Mucosa of gallbladder (tissue), 1 donor: ENCODE measurements at places on chromosomes 16 and 17. TPM values are rescaled to one million over a fixed set of nuclear protein-coding genes. Genes with fewer than 3 reads are reported as not detected.

The KRTAP16-1 gene
- total RNA-seq, result not detected

The DDX19B gene
- 23.9 TPM for total RNA-seq

GRCh38 chr17:36629970-36630502, 28.7 kb downstream of the MRM1 start:
- DNase-seq, result no peak

GRCh38 chr17:18280766-18281371, 20.4 kb downstream of the MIEF2 start:
- no peak for DNase-seq

The PRR15L gene
- total RNA-seq, result 109 TPM

The CASKIN1 gene
- 0.58 TPM for total RNA-seq

GRCh38 chr17:7124923-7125322, 10.3 kb upstream of the ASGR2 start:
- DNase-seq, result no peak

The MT1G gene
- total RNA-seq, result 55.2 TPM

DNA sequence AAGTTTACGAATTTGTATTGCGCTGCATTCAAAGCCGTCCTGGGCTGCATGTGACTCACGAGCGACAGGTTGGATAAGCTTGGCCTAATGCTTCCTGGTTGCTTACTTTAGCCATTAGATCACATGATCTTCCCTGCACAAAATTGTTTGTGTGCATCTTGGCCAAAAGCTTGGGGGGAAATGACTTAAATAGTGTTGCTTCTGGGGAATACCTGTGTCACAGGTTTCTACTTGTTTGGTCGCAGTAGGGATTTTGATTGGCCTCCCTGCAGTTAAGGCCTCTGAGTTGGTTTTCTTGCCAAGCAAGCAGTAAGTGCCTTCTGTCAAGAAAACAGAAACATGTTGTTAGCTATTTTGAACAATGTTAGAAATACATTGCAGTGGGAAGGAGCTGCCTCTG, 39.6 kb upstream of the DUSP14 start:
- DNase-seq, result no peak

DNA sequence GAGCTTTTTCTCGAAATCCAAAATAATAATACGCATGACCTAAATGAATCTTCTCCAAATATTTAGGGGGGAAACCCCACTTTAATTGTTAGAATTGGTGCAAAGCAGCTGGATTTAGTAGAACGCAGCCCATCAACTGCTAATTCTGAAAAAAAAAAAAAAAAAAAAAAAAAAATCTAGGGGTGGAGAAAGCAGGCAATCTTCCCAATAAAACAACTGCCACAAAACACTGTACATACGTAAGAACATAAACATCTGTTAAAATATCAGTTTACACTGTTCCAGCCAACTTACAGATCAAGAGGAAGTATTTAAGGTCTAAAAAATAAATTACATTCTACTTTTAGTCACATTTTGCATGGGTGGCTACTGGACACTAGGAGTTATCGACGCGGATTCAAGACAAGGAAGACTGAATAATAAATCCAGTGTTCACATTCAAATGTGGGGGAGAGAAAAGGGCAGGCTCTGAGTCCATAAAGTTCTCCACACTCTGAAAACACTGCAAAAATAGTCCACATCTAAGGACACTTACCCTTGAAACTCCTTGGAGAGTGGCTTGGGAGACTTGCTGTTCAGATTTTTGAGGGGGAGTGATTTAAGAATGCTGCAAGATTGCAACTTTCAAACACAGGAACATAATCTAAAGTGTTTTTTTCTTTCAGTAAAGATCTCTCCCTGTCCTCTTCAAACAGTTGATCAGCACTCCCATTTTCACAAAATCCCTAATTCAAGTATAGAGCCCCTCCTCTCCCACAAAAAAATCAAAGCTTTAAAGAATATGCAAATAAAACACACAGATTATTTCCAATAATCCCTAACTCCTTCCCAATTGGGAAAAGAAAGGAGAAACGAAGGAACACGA, 1.3 kb downstream of the APPBP2 start:
- no peak for DNase-seq

- no peak for DNase-seq
Observed at GRCh38 chr17:62906881-62907280, 59.2 kb upstream of the TANC2 start.
